ENCODE measurements at places on chromosomes 2 and 18.

- H3K4me3 ChIP-seq: no peak overlapping the region
- H3K27me3 ChIP-seq: no peaks in the 10 kb centered on the region
- peaks cover 8% of the 10 kb centered on the region for H3K4me1 ChIP-seq
- no peak for ATAC-seq
- no peak overlapping the region for H3K27ac ChIP-seq
Observed at GRCh38 chr2:164890544-164890943, 48.9 kb upstream of the COBLL1 start.

DNA sequence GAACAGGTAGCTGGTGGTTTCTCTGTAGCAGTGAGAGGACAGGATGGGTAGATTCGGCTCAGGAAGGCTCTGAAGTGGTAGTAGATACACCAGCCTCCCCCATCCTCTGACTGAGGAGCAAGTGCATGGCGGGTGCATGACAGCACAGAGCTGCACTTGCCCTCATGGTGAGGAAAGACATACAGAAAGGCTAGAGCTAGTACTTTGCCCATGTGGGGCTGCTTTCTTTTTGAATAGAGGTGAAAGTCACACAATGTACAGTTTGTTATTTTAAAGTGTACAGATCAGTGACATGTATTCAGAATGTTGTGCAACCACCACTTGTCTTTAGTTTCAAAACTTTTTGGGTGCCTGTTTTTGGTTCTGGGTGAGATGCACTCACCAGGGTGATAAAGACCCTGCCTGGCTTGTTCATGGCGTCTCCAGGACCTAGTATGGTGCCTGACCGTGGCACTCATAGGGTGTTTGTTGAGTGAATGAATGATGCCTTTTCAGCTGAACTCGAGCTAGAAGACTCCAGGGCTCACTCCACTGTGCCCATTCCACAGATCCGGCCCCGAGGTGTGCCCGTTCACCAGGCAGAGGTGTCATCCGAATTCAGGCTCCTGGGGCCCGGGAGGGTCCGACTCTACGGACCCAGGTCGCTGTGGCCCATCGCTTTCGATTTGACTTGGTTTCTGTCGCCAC, 421 bp upstream of the VAMP5 start:
- H3K27ac ChIP-seq: peak overlapping the region; percentile 5
- H3K27me3 ChIP-seq: no peaks in the 10 kb centered on the region
- peak overlapping the region; percentile 39 for H3K4me3 ChIP-seq
- H3K36me3 ChIP-seq: no peaks in the 10 kb centered on the region
- peaks cover 72% of the 10 kb centered on the region for H3K4me1 ChIP-seq
- peak; percentile 35 for ATAC-seq

GRCh38 chr2:28053597-28053996, 163.1 kb downstream of the BABAM2 start:
- H3K4me1 ChIP-seq: no peaks in the 10 kb centered on the region
- no peaks in the 10 kb centered on the region for H3K27me3 ChIP-seq
- no peak overlapping the region for H3K4me3 ChIP-seq
- no peaks in the 10 kb centered on the region for H3K36me3 ChIP-seq
- no peak for ATAC-seq

DNA sequence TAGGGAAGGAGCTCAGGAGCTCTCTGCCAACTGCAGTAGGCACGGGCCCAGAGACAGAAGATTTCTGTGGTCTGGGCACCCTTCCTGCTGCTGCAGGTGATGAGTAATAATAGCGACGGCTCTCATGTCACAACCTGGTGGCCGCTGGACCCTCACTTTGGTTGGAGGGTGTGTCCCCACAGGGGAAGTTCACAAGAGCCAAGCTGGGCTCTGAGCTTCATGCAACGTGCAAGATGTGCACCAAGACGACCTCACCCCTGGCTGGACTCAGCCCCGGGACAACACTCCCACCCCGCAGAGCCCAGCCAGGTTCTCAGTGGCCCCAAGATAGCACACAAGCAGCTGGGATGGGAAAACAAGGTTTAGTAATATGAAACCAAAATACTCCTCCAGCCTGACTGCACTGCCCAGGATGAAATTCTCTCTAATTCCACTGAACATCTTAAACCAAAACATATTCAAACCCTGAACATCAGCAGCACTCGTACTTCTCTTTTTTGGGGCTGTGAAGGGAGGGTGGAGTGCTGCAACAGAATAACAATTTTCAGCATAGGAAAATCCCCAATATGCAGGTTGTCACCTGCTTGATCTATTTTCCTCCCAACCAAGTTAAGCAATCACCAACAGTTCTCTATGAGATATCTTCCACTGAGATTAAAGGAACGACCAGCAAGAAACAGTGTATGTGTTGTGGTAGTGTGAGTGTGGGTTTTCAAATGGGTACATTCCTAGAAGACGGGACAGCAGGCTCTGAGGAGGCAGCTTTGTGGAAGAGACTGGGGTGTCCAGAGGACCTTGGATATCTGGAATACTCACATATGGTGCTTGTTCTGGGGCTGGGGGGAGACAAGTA, 26.5 kb downstream of the BCL2 start:
- no peak overlapping the region for H3K4me3 ChIP-seq
- no peaks in the 10 kb centered on the region for H3K27me3 ChIP-seq
- ATAC-seq: no peak
- H3K4me1 ChIP-seq: peaks cover 72% of the 10 kb centered on the region

- no peaks in the 10 kb centered on the region for H3K36me3 ChIP-seq
- H3K4me3 ChIP-seq: no peak overlapping the region
- no peak overlapping the region for H3K27ac ChIP-seq
- no peaks in the 10 kb centered on the region for H3K27me3 ChIP-seq
- no peaks in the 10 kb centered on the region for H3K4me1 ChIP-seq
Observed at GRCh38 chr2:192657362-192657761, 462.6 kb upstream of the TMEFF2 start.

- ATAC-seq: no peak
- H3K4me1 ChIP-seq: no peaks in the 10 kb centered on the region
- peaks cover 71% of the 10 kb centered on the region for H3K36me3 ChIP-seq
- H3K27ac ChIP-seq: no peak overlapping the region
- H3K27me3 ChIP-seq: no peaks in the 10 kb centered on the region
Observed at GRCh38 chr2:174572556-174572955, 25.0 kb downstream of the WIPF1 start.

DNA sequence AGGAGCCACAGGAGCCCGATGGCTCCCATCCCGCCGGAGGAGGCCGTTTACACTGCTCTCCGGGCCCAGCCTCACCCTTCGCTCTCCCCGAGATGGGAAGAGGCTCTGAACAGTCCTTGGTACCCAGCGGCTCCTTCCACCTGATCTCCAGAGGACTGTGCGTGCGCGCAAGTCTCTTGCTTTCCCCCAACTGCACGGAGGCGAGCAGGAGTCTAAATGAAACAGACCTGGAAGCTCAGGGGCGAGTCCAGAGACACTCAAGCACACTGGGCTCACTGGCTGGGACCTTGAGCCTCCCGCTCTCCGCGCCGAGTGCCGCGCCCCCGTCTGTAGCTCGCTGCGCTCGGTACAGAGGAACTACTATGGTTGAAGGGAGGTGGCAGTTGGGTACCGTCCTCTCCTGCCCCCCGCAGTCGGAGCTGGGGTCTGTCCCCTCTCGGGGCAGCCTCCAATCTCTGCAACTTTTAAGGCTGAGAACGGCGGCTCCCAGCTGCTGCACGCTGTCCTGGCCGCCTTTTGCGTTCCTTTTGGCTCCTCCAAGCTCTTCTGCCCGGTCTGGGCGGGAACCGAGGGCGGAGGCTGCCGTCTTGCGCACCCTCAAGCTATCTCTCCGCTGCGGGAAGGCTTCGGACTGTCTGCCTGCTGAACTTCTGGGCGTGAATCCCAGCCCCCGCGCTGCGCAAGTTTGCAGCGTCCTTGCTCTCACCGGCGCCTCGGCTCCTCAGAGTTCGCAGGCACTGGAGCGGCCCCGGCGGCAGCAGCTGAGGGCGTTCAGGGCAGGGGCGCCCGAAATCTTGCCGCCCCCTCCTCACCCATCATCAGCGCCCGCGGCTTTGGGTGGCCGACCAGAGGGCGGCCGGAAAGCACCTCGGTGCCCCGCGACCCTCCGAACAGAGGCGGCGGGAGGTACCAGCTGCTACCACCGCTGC, 491 bp downstream of the ALK start:
- peak; percentile 6 for ATAC-seq
- no peaks in the 10 kb centered on the region for H3K36me3 ChIP-seq
- peak overlapping the region; percentile 13 for H3K4me3 ChIP-seq
- peaks cover 93% of the 10 kb centered on the region for H3K27me3 ChIP-seq
- H3K27ac ChIP-seq: peak overlapping the region; percentile 41

DNA sequence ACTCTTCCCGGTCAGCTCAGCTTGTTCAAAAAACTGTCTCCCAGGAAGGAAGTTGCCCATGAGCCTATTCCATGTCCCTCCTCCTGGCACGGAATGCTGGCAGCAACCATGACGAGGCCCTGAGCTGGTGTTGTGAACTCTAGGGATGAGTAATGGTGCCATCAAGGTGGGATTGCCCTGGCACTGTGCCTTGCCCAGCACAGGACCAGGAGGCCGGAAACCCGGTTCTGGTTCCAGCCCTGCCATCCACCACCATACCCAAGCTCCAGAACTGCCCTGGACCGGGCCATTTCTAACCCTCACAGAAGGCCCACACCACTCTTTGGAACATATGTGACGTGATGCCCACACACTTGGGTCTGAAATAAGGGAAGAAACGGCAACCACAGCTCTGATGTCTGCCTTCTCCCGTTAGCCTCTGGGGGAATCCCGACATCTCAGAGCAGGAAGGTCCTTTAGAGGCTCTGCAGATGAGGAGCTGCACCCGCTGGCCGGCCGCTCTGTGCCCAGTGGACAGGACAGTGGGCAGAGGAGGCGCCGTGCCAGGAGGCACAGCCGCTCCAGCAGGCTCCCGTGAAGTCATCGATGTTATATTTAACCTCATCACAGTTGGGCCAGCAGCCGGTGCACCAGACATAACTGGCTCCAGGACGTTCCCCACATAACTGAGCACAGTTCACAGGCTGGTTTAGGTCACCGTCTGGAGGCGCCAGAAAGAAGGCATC, 462.1 kb upstream of the ID2 start:
- H3K36me3 ChIP-seq: no peaks in the 10 kb centered on the region
- H3K27ac ChIP-seq: peak overlapping the region; percentile 28
- no peak overlapping the region for H3K4me3 ChIP-seq
- H3K4me1 ChIP-seq: peaks cover 20% of the 10 kb centered on the region
- peak; percentile 80 for ATAC-seq

- no peak overlapping the region for H3K27ac ChIP-seq
- H3K27me3 ChIP-seq: peaks cover 33% of the 10 kb centered on the region
- peak; percentile 59 for ATAC-seq
- H3K4me1 ChIP-seq: peaks cover 30% of the 10 kb centered on the region
- no peaks in the 10 kb centered on the region for H3K36me3 ChIP-seq
- H3K4me3 ChIP-seq: no peak overlapping the region
Observed at GRCh38 chr2:121075006-121075551, 209.9 kb downstream of the TFCP2L1 start.

DNA sequence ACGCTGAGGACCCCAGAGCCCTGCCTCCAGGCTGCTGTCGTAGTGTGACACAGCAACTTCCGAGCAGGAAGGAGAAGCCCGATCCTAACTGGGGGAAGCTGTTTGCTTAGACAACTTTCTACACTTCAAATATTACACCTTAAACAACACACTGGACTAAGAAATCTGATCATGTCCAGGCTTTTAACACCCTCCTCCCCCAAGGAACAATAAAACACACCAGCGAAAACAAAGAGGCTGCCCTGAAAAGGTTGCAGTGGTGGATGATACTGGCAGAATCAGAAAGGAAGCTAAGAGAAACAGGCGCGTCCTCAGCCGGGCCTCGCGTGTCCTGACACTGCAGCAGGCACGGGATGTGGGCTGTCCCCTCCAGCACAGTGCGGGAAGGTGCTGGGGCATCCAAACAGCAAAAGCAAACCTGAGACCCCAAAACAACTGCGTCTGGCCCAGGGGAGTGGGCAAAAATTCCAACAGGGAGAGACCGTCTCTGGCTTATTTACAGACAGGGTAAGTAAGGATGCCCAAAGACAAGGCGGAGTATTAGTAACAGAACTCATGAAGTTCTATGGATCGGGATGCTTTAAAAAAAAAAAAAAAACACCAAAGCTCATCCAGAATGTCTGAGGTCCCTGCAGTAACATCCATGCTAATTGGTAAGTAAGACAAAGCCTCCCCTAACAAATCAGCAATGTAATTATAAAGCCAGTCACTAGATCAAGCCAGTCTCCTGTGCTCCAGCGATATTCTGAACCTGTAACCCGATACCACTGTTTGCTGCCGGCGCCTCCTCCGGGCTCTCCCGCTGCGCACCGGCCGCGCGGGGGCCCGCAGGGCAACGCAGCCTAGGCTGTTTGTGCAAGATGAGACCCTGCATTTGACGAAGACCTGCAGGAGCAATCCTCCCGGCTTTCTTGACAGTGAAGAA, 9.0 kb downstream of the SERTAD2 start:
- H3K27ac ChIP-seq: peak overlapping the region; percentile 88
- peak overlapping the region; percentile 49 for H3K4me3 ChIP-seq
- peak; percentile 89 for ATAC-seq

- ATAC-seq: no peak
- H3K27ac ChIP-seq: no peak overlapping the region
- H3K4me1 ChIP-seq: no peaks in the 10 kb centered on the region
- no peaks in the 10 kb centered on the region for H3K27me3 ChIP-seq
- no peak overlapping the region for H3K4me3 ChIP-seq
Observed at GRCh38 chr2:239283961-239284795, 116.6 kb downstream of the HDAC4 start.

DNA sequence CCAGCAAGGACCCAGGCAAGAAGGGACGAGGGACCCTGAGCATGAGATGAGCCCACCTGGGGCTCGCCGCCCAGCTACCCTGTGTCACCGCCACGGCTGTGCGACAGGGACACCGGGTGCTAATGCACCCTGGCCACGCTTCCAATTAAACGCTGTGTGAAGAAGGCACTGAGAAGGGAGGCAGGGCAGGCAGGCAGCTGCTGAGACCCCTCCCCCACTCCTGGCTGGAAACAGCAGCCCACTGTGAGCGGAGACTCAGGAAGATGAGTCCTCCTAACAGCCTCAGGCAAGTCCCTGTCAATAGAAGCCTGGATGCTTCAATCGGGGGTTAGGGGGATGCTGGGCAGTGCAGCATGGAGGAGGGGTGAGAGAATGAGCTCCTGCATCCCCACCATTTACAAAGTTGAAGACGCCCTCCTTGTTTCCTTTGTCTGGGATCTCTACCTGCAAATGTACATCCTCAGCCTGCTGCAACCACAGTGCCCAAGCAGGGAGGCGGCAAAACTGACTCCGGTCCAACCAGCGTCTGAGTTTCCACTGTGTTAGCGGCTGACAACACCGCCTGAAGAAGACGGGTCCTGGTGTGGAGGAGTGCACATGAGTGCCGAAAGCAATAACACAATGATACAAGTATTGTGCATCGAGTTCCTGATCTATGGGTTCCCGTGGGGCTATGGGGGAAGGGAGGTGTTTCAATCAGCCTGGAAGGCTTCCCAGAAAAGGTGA, 12.8 kb downstream of the TMEM163 start:
- no peak overlapping the region for H3K27ac ChIP-seq
- H3K36me3 ChIP-seq: no peaks in the 10 kb centered on the region
- no peaks in the 10 kb centered on the region for H3K4me1 ChIP-seq
- no peak overlapping the region for H3K4me3 ChIP-seq
- H3K27me3 ChIP-seq: peaks cover 53% of the 10 kb centered on the region

DNA sequence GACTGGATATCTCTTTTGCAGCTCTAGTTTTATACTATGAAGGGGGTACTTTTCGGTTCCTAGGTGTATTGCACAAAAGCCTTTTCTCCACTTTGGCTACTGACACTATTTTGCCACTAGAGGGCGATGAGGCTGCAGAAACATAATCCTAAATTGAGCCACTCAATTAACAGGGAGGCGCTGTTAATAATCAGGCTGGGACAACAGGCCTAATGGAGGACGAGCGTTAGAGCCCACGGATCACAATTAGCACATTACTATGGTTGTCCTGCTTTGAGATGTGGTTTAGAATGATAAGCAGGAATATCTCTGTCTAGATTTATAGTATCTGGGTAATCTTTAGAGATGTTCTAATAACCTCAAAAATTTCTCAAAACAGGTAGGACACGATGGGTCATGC, 62.2 kb upstream of the PMAIP1 start:
- H3K36me3 ChIP-seq: no peaks in the 10 kb centered on the region
- H3K27me3 ChIP-seq: no peaks in the 10 kb centered on the region
- ATAC-seq: no peak
- H3K27ac ChIP-seq: no peak overlapping the region
- H3K4me1 ChIP-seq: no peaks in the 10 kb centered on the region
- H3K4me3 ChIP-seq: no peak overlapping the region

Measured in gastroesophageal sphincter (tissue), 4 donors.